RPMI7951 (cell line): ENCODE measurements at places on chromosomes 7 and 10. TPM values are rescaled to one million over a fixed set of nuclear protein-coding genes. Genes with fewer than 3 reads are reported as not detected.

The ZNF467 gene
- not detected in 2 replicates for total RNA-seq

DNA sequence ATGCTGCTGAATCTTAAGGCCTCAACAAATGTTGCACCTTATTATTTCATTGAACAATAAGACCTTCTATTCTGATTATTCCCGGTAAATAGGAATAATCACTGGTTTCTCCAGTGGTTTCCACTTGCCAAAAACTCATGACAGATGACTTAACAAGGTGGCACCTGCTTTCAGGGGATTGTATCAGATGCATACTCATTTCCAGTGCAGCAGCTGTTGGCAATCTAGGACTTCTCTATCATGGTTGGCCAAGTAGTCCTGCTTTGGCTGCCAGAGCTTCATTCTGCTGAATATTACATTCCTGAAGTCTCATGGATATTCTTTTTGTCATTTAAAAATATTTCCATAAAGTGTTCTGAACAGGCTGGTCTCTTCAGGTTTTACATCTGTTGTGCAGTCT is 193.3 kb downstream of the ADK start:
- DNase-seq, result no peak

- DNase-seq, result no peak
Observed at GRCh38 chr7:104629408-104629807, 301.0 kb downstream of the LHFPL3 start.

DNA sequence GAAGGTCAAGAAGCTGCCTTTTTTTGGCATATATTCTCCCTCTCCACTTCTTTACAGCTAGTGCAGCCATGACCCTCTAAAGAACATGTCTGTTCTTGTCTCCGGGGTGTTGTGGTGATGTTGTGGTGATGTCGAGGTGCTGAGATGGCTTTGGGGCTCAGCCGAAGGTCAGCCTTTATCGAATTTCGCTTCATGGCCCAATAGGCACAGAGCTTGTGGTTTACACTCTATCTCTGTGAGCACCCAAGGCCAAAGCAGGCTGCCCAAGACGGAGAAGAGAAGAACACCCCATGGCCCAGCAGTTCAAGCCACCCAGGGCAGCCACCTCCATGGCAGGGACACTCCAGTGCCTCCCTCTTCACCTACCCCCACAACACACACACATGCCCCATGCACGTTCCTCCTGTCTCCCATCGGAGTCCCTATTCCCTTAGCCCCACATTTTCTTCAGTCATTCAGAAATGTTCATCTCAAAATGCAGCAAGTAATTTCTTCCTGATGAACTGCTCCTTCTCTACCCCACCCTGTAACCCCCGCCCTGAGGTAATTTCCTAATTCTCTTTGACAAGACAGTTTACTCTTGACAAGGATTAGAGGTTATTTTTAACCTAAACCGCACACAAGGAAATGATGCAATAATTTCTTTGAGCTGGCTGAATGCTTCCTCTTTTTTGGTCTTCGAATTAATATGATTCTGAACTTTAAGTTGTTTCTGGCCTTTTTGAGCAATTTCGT is 18.6 kb upstream of the ADRB1 start:
- DNase-seq, result no peak

DNA sequence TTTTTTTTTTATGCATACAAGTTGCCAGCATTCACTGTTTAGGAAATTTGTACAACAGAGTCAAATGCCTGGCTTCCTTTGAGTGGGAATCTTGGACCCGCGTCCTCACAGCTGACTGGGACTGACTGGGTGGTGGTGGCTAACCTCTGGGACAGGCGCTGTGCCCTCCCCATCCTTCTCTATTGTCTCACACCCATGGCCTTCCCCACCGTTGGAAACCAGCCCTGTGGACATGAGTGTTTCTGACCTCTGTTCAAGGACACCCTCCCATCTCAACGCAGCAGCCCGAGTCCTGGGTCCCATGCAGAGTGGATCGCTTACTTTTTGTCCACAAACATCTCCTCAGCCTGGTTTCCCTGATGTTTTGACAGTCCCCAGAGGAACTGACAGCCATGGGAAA is 125.1 kb upstream of the PPIF start:
- no peak for DNase-seq
